ENCODE measurements at places on chromosomes 4 and X.

GRCh38 chr4:37760840-37761239 is 65.6 kb upstream of the PGM2 start:
- DNase-seq: no peak

DNA sequence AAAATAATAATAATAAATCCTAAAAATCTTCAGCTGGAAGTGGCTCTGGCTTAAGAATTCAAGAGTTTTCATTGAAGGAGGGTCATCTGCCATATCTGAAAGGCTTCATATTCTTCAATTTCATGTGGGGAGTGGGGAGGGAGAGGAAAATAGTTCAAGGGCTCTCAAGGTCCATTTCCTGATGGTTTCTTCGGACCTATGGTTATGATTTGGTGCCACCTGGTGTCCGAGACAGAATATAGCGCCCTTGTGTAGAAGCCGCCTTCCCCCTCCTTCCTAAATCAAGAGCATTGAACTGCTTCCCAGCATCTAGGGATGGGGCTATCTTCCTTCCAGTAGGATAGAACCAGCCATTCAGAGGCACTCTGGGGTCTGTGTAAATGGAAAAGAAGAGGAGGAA is 34.3 kb downstream of the NLGN3 start:
- DNase-seq: no peak

GRCh38 chr4:124913237-124913636 is 200.7 kb upstream of the ANKRD50 start:
- no peak for DNase-seq

GRCh38 chr4:48190839-48191238 is 56.8 kb upstream of the TXK start:
- DNase-seq: no peak

GRCh38 chr4:45183905-45184304 is 457.5 kb upstream of the GNPDA2 start:
- DNase-seq: no peak

DNA sequence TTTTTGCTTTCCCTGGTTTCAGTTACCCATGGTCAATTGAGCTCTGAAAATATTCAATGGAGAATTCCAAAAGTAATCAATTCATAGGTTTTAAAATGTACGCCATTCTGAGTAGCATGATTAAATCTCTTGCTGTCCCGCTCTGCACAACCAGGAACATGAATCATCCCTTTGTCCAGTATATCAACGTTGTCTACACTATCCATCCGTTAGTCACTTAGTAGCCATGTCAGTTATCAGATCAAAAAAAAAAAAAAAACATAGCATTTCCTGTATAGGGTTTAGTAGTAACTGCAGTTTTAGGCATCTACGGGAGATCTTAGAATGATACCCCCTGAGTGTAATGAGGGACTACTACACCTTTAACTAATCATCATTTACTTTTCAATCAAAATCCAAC is 15.1 kb downstream of the LAMP2 start:
- DNase-seq: no peak

GRCh38 chr4:138269175-138269574 is 27.0 kb upstream of the SLC7A11 start:
- no peak for DNase-seq

- DNase-seq: peak; percentile 5
Observed at GRCh38 chr4:124111922-124112321, 600.6 kb downstream of the ANKRD50 start.

DNA sequence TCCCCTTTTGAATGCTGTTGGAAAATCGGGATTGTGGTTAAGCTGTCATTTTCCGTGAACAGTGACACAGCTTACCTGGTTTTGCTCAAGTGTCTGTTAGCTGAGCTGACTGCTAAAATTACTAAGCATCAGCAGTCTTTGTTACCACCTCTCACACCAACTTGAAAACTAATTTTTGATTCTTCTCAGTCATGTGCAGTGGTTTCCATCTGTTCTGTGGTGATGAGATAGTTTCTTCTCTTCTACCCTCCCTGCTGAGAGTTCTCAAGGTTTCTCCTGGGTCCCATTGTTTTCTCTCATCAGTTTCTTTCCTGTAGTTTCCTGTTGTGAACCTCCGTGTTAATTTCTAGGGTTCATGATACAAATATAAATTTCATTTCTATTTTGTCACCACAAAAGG is 225.6 kb downstream of the ARHGAP10 start:
- DNase-seq: no peak

DNA sequence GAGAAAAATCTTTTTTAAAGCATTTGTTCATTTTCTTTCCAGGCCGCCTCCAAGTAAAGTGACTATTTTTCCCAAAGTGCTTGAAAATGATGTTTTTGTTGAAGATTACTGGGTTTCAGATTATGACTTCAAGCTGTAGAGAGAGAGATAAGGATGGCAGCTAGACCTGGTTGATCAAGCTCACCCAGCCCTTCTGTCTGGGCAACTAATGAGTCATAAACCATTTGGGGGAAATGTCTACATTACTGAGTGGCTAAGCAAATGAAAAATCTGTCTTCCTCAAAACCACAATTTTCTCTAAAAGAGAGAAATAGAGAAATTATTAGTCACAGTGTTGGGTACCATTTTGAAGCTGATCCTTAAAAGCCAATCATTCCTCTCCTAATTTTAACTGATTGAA is 355.4 kb upstream of the CPEB2 start:
- no peak for DNase-seq

GRCh38 chr4:143252478-143252877 is 67.8 kb downstream of the USP38 start:
- DNase-seq: no peak

DNA sequence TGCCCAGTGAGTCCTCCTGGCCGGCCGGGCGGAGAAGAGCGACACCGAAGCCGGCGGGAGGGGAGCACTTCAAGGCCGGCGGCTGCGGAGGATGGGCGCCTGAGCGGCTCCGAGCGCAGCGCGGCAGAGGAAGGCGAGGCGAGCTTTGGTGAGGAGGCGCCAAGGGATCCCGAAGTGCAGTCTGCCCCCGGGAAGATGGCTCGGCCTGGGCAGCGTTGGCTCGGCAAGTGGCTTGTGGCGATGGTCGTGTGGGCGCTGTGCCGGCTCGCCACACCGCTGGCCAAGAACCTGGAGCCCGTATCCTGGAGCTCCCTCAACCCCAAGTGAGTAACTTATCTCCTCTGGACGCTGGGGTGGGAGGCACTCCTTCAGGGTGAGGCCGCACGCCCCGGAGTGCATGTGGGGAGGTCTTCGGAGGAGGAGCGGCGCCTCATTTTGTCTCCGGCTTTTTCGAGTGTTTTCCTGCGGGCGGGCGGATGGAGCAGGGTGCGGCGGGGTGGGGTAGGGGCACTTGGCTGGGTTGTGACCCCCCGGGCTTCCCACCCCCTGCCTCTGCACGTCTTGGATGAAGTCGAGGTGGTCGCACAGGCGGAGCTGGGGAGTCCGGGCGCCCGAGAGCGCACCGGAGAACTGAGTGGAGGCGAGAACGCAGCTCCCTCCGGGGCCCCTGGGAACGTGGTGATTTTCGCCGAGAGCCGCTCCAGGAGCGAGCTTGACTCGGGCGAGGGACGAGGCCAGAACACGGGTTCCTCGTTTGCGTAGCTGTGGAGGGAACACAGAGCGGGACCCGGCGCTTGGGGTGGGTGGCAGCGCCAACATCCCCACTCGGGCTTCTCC is 979 bp downstream of the EFNB1 start:
- DNase-seq: no peak

DNA sequence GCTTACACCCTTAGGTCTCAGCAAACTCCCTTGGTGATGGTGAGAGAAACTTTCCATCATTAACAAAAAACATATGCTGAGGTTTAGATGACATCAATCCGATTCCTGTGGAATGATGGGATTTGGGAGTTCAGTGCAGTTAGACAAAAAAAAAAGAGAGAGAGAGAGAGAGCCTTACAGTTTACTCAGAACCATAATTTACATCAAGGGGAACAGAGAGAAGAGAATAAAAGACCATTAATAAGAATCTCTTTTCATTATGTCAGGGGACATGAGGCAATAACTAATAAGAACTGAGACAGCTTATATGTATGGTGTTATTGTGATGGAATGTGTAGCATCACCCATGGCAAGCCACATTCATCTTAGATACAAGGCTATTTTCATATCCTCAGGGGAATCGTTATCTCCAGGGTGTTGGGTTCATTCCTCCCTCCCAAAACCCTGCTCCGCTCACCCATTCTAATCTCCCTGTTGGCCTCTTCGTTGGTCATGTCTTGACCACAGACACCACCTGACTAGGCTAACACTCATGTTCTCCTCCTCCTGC is 175.7 kb upstream of the MXRA5 start:
- DNase-seq: no peak

GRCh38 chr4:137253949-137254348 is 278.3 kb downstream of the PCDH18 start:
- DNase-seq: no peak

DNA sequence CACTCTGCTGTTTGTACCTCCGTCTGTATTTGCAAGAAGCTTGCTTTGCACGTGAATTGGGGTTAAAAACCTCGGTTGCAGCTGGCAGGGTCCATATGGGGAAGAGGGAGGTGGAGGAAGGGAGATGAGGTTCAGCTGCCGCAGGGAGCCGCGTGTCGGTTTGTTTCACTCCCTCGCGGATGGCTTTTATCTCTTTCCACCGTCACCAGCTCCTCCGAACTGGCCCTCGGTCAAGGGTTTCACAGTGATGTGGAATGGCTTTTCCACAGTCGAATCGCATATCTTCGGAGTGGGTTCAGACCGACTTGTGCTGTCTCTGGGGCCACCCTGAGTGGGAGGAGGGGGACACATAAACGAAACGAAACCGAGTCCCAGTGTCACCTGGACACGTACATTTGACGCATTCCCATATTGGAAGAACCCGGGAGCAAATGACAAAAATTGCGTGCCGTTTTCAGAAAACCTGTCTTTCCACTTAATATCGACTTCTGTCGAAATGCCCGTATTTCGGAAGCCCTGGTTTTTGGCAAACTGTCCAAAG is 929 bp downstream of the ZBTB33 start:
- DNase-seq: no peak

GRCh38 chrX:46408553-46409407 is 136.4 kb downstream of the ZNF674 start:
- peak; percentile 29 for DNase-seq

DNA sequence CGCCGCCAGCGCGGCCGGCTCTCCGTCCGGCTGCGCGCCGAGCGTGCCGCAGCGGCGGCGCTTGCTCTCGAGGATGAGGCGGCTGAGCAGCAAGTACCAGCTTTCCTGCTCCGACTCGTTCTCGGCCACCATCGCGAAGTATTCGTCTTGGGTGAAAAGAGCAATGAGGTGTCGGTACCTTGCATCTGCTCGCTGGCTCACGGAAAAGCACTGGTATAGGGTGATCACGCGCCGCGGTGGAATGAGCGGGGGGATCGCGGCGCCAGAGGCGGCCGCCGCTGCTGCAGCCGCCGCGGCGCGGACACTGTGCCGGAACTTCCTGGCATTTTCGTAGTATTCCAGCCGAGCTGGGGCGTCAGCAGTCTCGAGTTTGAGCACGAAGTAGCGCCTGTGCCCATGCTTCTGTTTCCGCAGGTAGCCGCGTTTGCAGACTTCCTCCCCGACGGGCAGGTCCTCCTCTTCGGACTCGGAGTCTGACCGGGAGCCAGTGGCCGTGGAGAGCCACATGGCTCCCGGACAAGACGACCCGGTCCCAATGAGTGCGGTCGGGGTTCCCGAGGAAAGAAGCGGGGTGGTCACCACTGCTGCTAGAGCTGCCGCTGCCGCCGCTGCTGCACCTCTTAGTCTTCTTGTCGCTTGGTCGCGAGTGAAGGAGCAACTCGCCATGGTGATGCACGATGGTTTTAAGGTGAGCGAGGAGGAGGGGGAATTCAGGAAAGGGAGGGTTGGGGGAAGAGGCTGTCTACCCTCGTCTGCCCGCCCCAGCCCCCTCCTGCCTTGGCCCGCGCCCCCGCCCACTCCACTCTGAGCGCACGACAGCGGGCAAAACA is 469 bp downstream of the IRS4 start:
- no peak for DNase-seq

- no peak for DNase-seq
Observed at GRCh38 chrX:13078739-13079444, 34.5 kb upstream of the FAM9C start.

DNA sequence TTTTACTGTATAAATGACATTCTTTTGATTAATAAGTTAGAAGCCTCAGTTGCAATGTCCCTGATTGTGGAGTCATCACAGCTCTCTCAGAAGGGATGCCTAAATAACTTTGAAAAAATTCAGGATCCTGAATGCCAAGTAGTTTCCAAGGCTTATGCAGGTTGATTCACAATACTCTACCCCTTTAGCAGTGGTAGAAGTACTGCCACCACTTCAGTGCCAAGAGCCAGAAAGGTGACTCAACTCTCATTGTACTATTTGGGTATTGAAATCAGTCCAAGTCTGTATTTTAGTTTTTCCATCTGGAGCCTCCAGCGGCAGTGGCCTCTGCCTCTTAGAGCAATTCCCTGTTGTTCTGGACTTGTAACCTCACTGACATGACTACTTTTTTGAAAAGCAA is 320.1 kb upstream of the NDST4 start:
- DNase-seq: no peak

GRCh38 chr4:141473952-141474351 is 162.4 kb upstream of the IL15 start:
- DNase-seq: no peak

DNA sequence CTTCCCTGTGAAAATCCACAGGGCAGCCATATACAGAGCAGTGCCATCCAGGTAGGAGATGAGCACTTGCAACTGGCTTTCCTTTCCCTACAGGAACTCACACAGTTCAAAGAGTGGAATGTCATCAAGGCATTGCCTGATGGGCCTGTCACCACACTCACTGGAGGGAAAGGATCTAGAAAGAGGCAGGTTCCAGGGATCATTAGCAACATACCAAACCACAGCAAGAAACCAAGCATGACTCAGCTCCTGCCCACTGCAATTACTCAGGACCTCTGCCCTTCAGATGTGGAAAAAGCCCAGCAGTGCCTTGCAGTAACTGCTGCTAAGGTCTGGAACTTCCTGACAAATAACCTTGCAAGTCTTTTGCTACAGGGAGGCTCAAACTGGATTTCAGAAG is 101.2 kb downstream of the ZNF674 start:
- no peak for DNase-seq

DNA sequence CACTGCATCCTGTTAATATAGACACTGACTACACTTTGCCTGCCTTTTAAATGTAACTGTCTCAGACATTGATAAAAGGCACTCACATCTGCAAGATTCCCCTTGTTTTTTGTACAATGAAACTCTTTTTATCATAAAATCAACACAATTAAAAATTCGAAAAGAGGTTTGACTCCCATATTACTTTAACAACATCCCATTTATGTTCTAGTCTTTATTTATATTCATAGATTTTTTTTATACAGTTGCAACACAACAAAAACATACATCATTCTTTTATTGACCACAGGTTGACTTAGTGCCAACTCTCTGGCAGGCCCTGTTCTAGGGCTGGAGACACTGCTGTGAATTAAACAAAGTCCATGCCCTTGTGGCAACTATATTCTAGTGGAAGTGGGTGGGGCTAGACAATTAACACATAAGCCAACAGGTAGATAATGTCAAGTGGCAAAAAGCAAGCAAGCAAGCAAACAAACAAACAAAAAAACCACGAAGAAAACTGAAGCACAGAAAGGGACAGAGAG is 36.8 kb downstream of the ANK2 start:
- no peak for DNase-seq

DNA sequence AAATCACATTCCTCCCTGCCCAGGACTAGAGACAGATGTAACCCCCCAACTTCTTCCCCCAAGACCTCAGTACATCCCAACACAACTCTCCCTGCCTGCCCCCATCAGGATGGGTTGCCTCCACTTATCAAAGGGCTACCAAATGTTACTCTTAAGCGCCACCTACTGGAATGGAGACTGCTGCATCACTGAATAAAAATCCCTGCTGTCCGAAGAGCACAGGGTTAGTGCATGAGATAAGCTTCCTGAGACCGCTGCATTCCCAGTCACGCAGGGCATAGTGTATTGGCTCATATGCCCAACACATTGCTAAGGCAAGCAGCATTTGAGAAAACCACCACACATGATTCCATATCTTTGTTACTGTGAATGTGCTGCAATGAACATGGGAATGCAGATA is 544.5 kb downstream of the PPP4R3C start:
- DNase-seq: no peak

Data from 8988T (cell line).